ENCODE measurements at places on chromosomes 6 and 20.
A peak's percentile ranks its signal among the peaks of the same experiment; 100 is the strongest.

DNA sequence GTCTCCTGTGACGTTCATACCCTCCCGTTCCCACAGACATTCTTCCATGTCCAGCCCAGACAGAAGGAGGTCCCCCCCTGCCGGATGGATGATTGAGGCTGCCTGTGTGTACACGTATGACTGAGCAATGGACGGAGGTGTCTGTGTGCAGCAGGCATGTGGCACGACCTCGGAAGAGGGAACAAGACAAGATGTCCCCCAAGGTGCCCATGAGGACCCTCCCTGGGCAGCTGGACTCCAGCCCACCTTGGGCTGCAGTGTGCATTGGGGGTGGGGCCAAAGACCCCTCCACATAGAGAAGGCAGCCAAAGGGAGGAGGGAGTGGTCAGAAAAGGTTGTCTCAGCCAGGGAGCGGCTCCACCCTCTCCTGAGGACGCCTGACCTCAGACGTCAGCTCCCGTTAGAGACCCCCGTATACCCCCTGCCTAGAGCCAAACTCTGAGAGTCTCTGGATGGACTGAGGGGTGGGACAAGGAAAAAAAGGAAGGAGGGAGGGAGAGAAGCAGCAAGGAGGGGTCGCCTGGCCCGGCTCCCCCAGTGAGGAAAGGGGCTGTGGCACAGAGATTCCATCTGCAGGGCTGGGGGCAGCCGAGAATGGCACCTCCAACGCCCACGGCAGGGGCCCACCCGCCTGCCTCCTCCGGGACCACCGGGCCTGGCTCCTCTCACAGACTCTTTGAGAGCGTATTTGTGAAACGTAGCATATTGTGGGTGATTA lies 92.9 kb upstream of the BHLHE23 start:
- DNase-seq, result no peak

GRCh38 chr6:251920-252319 lies 40.4 kb upstream of the DUSP22 start:
- no peak for DNase-seq

GRCh38 chr6:147999001-147999540 lies 343.6 kb upstream of the SASH1 start:
- no peak for DNase-seq

GRCh38 chr6:120938876-120939472 lies 395.3 kb downstream of the TBC1D32 start:
- DNase-seq, result no peak

- no peak for DNase-seq
Measured at GRCh38 chr6:89148016-89148750, 2.3 kb downstream of the PM20D2 start.

GRCh38 chr20:25050501-25051350 lies 7.2 kb downstream of the ACSS1 start:
- DNase-seq, result no peak

- no peak for DNase-seq
Measured at GRCh38 chr20:51447097-51447764, 95.3 kb downstream of the NFATC2 start.

- no peak for DNase-seq
Measured at GRCh38 chr6:138017166-138017757, 90.0 kb downstream of the PERP start.

- DNase-seq, result no peak
Measured at GRCh38 chr6:45423824-45424450, 46.2 kb upstream of the SUPT3H start.

DNA sequence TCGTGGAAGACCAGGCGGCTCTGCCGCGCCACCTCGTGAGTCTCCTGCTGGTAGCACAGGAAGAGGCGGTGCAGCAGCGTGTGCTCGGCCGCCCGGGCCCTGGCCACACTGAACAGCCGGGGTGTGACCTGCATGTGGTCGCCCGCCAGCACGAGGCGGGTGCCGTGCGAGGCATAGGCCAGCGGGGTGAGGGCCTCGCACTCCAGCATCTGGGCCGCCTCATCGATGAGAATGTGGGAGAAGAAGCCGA lies 7.0 kb downstream of the HELZ2 start:
- no peak for DNase-seq

DNA sequence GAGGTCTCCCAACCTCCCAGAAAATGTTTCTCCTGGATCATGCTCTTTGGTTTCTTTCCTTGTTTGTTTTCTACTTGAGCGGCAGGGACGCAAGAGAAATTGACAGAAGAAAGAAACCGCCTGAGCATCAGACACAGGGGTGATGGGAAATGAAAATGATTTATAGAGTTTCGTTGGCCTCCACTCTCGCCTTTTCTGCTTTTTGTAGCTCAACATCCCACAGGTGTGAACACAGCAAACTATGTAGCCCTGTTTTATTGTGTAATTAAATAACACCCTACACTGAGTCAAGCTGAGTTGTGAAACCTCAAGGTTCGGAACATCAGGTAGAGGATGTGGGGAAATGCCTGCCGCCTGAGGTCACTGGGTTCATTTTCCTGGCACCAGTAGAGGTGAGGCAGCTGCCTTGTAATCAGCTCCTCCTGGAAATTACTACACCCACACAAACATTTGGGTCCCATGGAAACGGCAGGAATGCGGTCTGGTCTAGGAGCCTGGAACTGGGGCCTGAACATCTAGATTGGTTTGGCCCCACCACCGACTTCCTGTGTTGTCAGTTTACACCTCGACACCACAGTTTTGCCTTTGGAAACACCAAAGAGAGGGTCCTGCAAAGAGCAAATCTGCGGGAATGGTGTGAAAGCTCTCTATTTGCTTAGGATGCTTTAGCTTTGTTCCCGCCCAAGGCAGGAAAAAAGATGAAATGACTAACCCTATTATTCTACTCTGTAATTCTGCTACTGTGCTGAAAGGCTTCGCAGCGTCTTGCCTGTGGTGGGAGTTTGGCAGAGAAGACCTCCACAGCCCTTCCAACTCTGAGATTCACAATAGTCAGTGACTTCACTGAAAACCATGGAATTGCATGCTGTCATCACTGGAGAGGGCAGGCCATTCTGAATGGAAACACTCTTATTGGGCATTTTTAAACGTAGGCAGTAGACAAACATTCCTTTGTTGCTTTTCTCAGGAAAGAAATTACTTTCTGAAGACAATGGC lies 53.0 kb downstream of the ADAT2 start:
- DNase-seq, result peak; percentile 40

- DNase-seq, result no peak
Measured at GRCh38 chr6:161748535-161749416, 474.9 kb upstream of the AGPAT4 start.

- no peak for DNase-seq
Measured at GRCh38 chr20:18527836-18528235, 20.1 kb downstream of the SEC23B start.

DNA sequence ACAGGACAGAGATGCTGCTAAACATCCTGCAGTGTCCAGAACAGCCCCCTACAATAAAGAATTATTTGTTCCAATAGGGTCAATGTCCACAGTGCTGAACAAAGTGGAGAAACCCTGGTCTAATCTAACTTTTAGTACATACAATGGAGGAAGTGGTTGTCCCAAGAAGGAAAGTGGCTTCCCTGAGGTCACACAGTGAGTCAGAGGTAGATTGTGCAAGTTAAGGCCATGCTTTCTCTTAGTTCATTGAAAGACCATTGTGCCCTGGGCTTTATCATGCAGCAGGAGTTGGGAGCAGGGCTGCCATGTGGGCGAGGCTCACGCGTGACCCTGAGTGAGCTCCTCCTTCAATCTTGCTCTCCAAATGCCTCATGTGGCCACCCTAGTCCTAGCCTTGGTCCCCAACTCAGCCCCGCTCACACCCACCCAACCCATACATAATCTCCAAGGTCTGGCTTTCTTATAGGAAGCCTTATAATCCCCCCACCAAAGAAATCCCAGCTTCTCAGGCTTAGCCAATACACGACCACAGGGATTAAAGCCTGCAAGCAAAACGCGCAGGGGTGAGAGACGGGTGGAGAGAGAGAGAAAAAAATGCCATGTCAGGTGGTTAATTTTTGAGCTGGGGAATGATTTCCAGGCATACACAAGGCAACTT lies 19.9 kb downstream of the SLC13A3 start:
- DNase-seq, result no peak

DNA sequence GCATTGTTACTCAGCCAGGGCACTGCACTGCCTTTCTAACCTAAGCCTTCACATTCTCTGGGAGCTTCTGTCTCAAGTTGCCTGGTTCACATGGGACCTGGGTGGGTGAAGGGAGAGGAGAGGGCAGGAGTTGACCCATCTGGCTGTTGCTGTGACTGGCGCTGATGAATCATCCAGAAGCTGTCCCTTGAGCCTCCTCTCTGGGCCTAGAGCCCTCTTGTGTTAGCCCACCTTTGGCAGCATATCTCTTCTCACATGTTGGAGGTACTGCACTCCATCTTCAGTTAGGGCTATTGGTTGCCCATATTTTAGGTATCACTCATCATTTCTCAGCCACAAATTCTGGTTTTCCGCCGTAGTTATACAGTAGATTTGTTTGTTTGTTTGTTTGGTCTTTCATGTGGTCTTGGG lies 19.8 kb downstream of the XRN2 start:
- no peak for DNase-seq

DNA sequence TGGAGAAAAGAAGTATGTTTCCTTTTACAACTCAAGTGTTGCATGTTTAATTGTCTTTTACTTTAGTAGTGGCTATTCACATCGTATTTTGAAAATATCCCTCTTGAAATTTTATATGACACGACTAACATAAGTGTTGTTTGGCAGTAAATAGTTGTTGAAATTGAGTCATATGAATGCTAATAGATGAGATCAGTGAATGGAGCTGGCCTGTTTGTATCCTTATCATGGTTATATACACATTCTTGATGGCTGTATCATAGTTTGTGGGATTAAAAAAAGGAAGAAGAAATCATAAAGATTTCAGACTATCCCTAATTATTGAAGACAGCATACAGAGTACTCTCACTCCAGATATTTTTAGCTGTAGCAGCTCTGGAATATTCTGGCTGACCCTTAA lies 8.2 kb upstream of the RAE1 start:
- DNase-seq, result no peak

GRCh38 chr6:34412016-34412415 lies 13.9 kb downstream of the RPS10 start:
- DNase-seq, result no peak

- DNase-seq, result no peak
Measured at GRCh38 chr6:112665114-112665513, 318.0 kb downstream of the RFPL4B start.

- DNase-seq, result no peak
Measured at GRCh38 chr6:158996856-158997255, 3.1 kb downstream of the RSPH3 start.

DNA sequence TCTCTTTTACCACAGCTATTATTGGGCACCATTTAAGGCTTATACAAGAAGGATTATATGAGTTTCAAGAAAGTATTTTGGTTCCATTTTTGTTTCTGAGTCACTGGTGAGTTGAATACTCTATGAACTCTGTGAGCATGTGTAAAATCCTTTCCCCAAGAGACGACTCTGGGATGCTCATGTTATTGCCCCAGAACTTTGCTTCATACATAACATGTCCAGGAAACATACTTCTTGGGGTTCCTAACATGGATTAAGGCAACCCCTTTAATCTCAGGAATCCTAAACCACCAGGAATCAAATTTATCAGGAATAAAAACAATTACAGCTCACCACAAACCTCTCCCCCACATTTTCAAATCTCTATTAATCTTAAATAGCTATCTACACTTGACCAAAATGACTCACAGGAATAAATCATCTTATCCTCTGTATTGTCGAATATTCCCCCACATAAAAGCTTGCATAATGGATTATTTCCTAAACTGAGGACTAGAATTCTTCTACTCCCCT lies 117.5 kb upstream of the COL21A1 start:
- no peak for DNase-seq

GRCh38 chr6:38427492-38428210 lies 212.1 kb downstream of the BTBD9 start:
- no peak for DNase-seq

- no peak for DNase-seq
Measured at GRCh38 chr6:91926827-91927226, 1340.0 kb upstream of the MAP3K7 start.

DNA sequence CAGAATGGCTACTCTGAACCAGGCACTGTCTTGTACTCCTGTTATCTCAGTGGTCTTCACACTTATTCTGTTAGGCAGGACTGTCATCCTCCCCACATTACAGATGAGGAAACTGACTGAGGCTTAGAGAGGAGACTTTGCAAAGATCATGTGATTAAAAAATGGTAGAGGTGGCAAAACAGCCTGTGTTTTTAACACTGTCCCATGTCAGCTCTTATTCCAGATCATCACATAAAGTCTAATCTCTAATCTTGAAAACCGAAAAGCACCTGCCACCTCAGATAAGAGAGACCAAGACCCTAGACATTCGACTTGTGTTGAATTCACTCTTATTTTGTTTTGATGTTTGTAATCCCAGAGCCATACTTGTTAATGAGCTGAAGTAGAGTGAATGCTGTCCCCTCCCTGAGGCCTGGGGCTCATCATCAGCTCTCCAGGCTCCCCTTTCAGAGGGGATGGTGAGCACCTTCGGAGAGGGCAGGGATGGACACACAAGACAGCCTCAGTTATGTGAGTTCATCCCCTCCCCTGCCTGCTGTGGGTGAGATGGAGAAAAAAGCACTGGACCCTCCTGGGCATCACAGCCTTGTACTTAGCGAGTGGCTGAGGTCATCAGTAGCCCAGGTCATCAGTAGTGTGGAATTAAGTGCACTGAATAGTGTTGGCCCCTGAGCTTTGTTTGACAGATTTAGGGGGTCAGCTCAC lies 30.6 kb downstream of the MTHFD1L start:
- DNase-seq, result no peak

DNA sequence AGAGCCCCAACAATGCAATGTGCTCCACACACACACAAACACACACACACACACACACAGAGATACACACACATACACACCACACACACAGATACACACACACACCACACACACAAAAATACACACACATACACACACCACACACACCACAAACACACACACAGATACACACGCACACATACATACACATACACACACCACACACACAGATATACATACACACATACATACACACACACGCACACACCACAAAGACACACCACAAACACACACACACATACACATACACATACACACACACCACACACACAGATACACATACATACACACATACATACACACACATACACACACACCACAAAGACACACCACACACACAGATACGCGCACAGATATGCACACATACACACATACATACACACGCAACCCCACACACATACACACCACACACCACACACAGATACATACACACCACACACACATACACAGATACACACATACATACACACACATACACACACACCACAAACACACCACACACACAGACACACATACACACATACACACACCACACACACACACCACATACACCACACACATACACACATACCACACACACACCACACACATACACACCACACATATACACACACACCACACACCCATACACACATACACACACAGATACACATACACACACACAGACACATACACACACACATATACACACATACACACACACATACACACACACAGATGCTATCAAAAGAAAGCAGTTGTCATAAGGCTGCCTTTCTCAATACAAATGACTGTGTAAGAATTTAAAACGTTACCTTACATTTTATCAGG lies 128.0 kb downstream of the FOXC1 start:
- no peak for DNase-seq

DNA sequence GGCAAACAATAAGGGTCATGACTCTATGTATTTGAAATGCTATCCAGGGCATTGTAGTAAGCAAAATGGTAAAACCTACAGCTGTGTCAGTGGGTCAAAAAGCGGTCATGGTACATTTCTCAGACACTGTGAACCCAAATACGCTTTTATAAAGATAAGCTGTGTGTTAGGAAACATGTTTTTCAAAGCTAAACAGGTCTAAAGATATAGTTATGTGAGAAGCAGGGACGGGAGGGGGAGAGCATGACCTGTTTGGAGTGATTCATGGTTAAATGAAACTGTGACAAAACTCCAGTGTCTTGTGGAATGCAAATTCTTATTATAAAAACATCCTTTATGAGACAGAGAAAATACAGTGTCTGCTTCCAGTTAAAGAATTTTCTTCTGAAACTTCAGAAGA lies 205.4 kb upstream of the BMP2 start:
- DNase-seq, result no peak
